ENCODE measurements at places on chromosomes 1 and 21.

- no peak for DNase-seq
Observed at GRCh38 chr1:156682166-156682890, 5.1 kb upstream of the NES start.

GRCh38 chr21:46431884-46432488 lies 26.7 kb upstream of the DIP2A start:
- peak; percentile 52 for DNase-seq

DNA sequence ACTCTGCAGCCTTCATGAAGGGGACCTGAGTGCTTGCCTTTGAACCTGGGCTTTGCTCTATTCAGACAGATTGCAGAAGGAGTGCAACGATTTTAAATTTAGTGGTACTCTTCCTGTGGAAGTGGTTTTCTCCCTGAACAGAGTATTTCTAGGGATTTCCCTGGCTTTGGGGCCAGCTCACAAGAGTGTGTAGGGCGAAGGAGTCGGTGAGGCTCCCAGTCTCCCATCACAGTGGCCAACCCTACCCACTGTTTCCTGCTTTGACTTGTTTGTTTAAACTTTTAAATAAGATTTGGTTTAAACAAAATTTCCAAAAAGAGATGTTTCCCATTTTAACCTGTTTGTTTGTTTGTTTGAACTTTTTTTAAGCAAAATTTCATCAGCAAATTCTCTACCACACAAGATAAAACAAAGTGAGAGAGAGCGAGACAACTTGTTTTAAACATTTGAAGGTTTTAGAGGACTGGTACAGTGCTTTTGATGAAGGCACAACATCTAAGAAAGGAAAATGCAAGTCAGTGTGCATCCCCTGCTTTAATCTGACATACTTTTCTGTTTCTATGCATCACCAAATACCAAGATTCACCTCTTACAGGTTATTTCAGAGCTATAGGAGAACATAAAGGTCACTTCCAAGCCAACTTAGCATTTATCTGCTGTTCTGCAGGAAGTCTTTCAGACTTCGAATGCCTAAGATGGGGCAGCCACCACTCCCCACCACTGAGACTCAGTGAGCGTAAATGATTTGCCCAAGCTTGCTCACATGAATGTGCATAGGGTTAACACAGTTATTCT lies 6.6 kb downstream of the SELP start:
- DNase-seq: no peak

- DNase-seq: no peak
Observed at GRCh38 chr1:63984257-63984929, 210.6 kb downstream of the ROR1 start.

- DNase-seq: no peak
Observed at GRCh38 chr1:2481885-2482284, 5.8 kb downstream of the PLCH2 start.

GRCh38 chr21:45900034-45900868 lies 81.3 kb upstream of the COL6A1 start:
- DNase-seq: peak; percentile 25

- DNase-seq: no peak
Observed at GRCh38 chr1:8742022-8742924, 75.2 kb downstream of the RERE start.
